Amniotic stem cell (primary cell): ENCODE measurements at places on chromosomes 1 and 21.

DNA sequence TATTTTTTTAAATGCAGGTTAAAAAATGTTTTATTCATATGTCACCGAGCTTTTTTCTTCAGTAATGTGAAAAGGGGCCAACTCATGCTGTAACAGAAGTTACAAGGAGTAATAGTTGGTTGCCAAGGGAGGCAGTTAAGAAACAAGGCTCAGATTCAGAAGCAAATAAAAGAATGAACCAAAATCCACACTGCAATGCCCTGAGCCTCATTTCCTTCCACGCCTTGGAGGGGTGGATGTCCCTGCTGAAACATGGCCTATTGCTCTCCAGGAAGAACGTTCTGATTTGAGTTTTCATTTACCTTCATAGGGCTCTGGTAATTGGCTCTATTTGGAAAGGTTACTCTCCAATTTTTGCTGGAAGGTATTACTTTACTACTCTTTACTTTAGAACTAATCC, 24.4 kb downstream of the ALG14 start:
- no peak for DNase-seq

DNA sequence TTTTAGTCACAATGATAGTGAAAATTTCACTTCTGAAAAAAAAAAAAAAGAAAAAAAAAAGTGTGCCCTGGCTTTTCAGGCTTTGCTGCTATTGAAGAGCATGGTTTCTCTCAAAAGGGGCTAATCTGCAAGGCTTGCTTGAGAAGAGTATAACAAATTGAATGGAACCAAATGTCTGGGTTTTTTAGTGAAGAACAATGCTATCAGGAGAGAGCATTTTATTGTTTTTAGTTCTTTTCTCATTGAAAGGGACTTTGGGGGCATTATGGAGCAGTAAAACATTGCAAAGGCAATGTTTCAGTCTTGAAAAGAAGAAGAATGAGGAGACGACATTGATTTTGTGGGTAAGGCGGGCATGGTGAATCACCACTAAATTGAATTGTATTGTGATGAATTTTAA, 28.2 kb downstream of the VCAM1 start:
- no peak for DNase-seq

GRCh38 chr1:234891427-234891826, 237.2 kb downstream of the TOMM20 start:
- no peak for DNase-seq

DNA sequence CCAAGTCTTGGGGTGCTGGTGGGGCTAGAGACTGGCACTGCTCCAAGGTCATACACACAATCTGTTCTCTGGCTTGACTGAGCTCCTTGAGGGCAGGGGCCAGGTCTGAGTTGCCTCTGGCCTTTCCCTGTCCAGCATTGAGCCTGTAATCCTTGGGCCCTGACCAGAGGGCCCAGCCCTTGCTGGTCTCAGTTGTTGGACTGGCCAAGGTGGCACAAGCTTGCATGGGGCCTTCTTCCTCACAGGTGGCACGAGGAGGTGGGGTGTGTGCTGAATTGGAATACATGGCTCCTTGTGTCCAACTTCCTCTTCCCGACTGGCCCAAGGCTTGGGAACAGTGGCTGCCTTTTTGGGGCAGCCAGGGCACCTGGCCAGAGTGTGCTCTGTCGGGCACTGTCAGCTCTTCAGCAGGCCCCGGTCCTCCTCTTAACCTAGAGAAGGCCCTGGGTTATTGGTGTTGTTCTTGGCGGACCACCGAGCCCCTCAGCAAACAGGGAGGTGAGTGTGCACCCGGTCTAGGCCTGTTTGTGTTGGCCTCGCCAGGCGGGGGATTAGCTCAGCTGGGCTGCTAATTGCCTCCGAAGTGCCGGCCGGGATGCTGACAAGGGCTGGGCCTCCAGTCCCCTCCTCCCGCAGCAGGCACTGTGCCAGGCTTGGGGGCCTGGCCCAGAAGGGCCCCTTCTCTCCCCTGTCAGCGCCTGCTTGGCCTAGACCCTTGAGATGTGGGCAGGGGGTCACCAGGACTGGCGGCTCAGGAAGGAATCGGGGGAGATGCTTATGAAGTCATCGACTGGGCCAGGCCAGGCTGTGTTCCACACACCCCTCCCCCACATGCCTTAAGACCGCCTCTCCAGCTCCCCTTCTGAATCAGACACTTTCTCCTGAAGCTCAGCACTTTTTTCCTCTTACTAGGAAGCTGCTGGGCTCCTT, 28.5 kb downstream of the WNT4 start:
- DNase-seq = no peak

DNA sequence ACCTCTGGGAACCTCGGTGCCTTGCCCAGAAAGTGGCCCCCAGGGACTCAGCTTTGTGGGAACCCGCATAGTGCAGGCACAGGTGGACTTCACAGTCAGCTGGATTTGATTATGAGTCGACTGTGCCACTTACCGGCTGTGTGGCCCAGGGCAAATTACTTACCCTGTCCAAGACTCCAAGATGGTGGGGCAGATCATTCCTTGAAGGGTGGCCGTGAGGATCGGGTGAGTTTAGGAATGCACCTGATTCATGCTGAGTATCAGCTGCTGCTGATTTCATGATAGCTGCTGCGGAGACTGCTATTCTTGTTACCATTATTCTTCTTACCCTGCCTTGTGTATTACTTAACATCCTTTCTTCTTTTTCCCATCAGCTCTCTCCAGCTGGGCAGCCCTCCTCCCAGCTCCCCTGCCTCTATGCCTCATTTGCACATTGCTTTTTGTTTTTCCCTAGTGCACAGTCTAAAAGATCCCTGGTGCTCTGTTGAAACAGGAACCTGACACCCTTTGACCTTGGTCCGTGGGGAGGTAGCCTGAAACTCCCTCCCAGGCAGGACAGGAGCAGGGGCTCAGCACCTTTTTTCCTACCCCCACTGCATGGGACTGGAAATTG, 40.5 kb upstream of the FHAD1 start:
- DNase-seq = no peak

DNA sequence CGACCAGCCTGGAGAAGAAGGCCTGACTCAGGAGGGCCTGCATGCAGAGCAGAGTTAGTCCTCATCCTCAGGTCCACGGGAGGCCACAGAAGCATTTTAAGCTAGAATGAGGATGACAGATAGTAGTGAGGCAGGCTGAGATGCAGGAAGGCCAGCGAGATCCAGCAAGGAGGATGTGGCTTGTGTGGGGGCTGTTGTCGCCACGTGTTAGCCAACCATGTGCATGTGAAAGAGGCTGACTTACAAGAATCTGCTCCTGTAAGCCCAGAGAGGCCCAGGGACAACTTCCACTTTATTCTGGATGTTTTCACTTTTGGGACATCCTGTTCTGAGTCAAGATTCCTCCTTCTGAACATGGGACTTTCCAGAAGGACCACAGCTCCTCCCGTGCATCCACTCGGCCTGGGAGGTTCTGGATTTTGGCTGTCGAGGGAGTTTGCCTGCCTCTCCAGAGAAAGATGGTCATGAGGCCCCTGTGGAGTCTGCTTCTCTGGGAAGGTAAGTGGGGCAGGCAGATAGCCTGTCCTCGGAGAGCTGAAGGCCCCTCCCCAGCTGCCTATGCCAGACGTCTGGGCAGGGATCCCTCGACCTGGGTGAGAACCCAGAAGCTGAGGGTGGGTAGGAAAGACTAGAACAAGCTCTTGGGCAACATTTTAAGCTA, at the start of gene SLAMF8:
Gene SLAMF8 (plus strand): TSS at position 433 of the 661 bp plus-strand sequence. CDS start 26 bp downstream, at position 459.
- no peak for DNase-seq

DNA sequence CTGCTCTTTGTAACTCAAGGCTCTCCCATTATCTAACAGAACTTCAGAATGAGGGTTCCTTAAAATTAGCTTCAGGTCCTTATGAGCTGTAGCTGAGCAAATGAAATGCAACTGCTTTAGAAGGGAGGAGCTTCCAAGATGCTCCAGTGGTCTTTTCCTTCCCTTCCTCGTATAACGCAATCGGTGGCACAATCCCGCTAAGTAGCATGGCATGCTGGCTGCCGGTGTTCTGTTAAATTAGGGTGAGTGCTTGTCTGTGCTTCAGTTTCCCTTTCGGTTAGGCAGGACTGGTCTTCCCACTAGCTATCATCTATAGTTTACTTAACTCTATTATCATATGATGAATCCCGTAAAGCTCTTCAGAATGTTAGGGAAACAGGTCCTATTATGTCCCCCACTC, 917 bp downstream of the KIAA0040 start:
- DNase-seq = no peak

DNA sequence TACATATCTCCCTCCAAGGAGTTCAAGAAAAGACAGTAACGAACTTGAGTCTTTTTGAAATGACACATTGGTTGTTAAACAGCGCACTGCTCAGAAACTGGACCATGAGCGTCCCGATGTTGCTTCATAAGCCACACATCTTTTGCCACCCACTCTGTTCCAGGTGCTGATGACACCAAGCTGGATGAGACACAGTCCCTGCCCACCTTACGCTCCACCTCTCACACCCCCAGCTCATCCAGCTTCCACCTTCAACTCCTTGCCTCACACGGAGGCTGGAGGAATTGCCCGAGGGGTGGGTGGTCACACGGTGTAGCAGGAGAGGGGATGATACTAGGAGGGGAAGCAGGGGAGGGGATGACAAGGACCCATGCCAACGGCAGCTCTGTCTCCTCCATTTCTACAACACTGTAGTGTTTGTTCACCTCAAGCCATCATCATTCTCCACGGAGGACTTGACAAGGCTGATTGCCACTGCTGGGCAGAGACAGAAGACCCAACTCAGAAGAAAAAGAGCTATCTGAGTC, 148.5 kb upstream of the TNR start:
- no peak for DNase-seq

GRCh38 chr1:56569661-56570060, 9.7 kb downstream of the PLPP3 start:
- no peak for DNase-seq

- no peak for DNase-seq
These were observed at the start of gene CD2 for GRCh38 chr1:116754198-116754977. TSS of gene CD2 (plus strand) at chr1:116754430. CDS start at chr1:116754493, 63 bp downstream.

GRCh38 chr1:156669794-156670193, 7.4 kb downstream of the NES start:
- DNase-seq = no peak

DNA sequence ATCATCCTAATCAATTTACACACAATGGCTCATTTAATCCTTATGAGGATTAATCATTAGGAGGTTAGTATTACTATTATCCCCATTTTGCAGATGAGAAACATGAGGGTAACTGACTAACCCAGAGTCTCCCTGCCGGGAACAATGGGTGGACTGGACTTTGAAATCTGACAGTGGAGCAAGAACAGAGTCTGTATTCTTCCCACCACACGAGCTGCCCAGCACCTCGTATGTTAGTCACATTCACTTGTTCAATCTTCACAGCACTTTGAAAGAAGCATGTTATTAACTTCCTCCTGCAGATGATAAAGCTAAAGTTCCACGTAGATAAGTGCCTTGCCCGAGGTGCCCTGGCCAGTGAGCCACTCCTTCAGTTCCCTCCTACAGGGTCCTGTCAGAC, 12.4 kb downstream of the C8B start:
- no peak for DNase-seq

DNA sequence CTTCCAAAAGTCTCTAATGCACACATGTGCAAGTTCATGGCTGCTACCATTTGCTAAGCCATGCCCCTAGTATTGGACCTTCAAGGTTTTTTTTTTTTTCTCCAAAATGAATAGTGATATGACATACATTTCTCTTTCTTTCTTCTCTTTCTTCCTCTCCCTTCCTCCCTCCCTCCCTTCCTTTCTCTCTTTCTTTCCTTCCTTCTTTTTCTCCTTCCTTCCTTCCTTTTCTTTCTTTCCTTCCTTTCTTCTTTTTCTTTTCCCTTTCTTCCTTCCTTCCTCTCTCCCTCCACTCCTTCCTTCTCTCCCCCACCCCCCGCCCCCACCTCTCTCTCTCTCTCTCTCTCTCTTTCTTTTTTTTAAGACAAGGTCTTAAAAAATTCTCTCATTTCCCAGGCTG, 3.4 kb upstream of the RNF187 start:
- DNase-seq = no peak

DNA sequence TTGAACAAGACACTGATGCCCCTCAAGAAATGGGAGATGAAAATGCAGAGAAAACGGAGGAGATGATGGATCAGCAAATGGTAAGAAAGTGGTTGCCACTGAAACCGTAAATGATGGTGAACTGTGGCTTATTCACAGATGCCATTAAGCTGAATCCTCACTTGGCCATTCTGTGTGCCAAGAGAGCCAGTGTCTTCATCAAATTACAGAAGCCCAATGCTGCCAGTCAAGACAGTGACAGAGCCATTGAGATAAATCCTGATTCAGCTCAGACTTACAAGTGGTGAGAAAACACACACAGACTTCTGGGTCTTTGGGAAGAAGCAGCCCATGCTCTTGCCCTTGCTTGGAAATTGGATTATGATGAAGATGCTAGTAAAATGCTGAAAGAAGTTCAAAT, 52.5 kb downstream of the NBPF6 start:
- no peak for DNase-seq

GRCh38 chr1:111620441-111620971, 917 bp downstream of the RAP1A start:
- DNase-seq = no peak
